ELR (cell line): ENCODE measurements at places on chromosomes 3 and 15.

GRCh38 chr3:49500732-49501609, 30.9 kb downstream of the DAG1 start:
- peak; percentile 93 for DNase-seq

- peak; percentile 62 for DNase-seq
These were observed 123.1 kb downstream of the DMXL2 start for GRCh38 chr15:51499379-51499976.

- DNase-seq, result no peak
These were observed 156.7 kb upstream of the BHLHE40 start for GRCh38 chr3:4822568-4822967.

GRCh38 chr15:44801364-44801763, 65.0 kb downstream of the TRIM69 start:
- DNase-seq, result no peak

DNA sequence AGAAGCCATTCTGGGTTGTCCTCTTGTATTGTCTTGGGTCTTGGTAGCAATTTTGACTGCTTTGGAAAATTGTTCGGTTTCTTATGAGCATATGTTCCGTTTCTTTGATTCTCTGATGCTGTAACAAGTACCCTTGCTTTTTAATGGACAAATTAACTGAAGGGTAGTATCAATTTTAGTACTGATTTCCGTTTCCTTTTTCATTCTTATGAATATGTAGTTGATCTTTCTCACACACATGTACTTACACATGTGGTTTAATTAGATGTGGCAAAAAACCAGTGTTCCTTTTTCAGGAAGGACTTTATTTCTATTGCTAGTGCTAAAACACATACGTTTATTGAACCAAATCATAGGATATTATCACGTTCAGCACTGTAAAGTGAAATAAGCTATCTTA, 119.1 kb downstream of the TCF12 start:
- DNase-seq, result no peak

- peak; percentile 2 for DNase-seq
These were observed 326.2 kb downstream of the TUSC7 start for GRCh38 chr3:117035745-117036144.

DNA sequence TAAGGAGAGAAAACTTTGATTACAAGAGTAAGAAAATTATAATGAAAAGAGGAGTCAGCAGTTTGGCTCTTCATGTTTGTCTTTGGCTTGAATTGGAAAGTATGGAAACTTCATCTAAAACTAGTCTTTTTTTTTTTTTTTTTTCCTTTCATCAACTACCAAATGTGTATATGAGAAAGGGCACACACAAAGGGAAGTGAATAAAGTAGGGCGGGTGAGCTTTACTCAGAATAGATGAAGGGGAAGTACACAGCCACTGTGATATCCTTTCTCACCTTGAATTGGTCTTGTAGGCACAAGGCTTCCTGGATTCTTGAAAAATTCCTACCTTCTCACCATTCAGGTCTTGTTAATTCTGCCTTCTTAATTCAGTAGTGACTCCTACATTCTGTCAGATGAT, 652.3 kb upstream of the KCNMB2 start:
- no peak for DNase-seq

DNA sequence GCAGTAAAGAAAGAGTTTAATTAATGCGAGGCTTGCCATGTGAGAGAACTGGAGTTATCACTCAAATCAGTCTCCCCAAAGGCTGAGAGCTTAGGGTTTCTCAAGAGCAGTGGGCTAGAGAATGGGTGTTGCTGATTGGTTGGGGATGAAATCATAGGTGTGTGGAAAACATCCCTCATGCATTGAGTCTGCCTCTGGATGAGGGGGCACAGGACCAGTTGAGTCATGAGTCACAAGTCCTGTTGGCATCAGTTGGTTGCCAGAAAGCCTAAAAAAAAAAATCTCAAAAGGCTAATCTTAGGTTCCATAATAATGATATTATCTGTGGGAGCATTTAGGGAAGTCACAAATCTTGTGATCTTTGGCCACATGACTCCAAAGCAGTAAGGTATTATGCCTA, 800.3 kb downstream of the TUSC7 start:
- DNase-seq, result no peak

DNA sequence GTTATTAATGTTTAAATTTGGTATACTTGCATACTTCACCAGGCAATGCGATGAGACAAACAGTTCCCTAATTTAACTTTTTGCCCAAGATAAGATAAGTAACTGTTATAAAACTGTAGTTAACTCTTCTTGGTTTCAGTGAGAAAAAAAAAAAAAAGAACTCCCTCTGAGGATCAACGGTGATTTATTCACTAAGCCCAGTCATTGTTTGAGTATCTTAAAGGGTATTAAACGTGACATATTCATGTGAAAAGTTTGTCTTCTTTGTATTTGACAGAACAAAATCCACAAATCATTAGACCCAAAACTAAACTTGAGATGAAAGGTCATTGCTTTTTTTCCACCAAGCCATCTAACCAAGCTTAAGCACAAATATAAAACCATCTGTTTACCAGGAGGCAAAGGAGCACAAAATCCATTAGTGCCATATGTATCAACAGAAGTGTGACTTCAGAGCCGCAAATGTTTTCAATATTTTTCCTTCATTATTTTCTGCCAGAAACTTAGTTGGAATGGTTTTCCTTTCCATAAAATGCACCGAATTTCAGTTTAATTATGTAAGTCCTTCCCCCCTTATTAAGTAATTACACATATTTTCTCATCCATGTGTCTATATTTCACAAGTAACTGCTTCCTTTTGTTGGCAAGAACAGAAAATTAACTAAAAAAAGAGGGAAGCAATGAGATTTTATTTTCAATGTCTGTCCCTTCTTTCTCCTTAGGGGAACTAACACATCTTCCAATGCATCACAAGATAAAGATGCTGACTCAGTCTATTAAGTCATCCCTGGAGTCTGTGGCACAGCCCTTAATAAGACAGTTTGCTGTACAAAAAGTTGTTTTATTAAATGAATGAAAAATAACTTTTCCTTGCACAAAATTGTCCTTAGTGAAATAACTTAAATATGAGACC, 92.2 kb upstream of the RAP2B start:
- DNase-seq, result peak; percentile 71
